Cerebellum (tissue), 4 donors: ENCODE measurements at places on chromosomes 3 and 15. TPM values are rescaled to one million over a fixed set of nuclear protein-coding genes. Genes with fewer than 3 reads are reported as not detected.
A peak's percentile ranks its signal among the peaks of the same experiment; 100 is the strongest.

GRCh38 chr15:69760258-69760845 lies 307.7 kb downstream of the RPLP1 start:
- DNase-seq, result no peak

DNA sequence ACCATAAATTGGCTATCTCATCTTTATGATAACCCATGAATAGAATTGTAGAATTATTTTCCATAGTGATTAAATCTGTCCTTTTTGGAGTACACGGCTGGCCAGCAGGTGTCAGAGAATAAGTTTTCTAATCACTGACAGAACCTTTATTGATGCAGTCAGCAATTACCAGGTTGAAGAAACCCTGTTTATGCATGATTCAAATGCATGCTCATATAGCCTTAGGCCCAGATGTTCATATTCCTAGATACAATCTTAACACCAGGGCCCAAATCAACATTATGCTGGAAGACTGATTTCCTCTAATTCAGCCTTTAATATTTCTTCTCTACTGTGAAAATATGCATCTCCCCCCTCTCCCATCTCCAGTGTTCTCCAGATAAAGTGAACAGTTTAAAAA lies 243.5 kb upstream of the DCBLD2 start:
- DNase-seq, result no peak

DNA sequence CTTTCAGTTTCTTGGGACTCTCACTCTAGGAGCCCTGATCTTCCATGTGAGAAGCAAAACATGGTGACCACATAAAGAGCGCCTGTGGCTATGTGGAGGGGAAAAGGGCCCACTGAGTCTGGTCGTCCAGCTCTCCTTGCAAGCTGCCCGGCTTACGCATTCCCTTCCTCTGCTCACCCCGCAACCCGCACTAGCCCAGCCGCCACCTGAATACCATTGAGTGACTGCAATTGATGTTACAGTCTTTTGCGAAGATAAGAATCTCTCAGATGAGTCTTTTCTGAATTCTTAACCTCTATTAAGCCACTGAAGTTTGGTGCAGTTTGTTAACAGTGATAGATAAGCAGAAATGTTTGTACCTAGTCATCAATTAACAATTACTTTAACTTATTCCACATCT lies 589.0 kb upstream of the DPPA4 start:
- no peak for DNase-seq

GRCh38 chr3:150349314-150350097 lies 58.6 kb upstream of the TSC22D2 start:
- DNase-seq, result peak; percentile 8

GRCh38 chr15:73941044-73941443 lies 14.8 kb downstream of the LOXL1 start:
- no peak for DNase-seq

- DNase-seq, result no peak
Observed at GRCh38 chr15:74259292-74259648, 23.1 kb downstream of the CCDC33 start.

DNA sequence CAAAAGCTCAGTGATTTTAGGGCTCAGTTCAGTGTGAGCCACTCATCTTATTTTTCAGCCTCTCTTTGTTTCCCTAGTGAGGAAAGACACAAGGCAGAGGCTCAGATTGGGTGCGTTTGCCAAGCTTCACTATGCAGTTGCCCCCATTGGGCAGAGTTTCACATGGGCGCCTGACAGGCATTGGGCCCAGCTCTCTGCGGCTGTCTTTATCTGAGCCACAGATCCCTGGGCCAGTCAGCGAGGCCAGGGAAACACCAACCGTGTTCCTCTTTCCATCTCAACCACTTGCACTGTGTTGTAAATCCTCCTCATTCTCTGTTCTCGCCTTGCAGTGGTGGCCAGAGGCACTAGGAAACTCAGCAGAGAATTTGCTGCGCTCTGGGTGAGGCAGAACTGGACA lies 10.8 kb downstream of the ESYT3 start:
- DNase-seq, result no peak

DNA sequence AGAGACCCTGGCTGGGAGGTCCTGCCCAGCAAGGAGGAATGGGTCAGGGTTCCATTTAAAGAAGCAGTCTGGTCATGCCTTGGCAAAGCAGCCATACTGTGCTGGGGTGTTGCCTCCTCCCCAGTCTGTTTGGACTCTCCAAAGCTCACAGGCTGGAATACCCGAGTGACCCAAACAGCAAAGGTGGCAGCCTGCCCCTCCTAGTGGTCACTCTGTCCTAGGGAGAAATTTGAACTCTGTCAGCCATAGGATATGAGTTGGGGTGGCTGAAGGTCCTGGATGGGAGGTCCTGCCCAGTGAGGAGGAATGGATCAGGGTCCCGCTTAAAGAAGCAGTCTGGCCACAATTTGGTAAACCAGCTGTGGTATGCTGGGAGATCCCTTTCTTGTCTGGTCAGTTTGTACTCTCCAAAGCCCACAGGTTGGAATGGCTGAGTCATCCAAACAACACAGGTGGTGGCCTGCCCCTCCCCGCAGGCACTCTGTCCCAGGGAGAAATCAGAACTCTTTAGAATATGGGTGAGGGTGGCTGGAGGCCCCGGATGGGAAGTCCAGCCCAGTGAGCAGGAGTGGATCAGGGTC lies 45.0 kb downstream of the CCR1 start:
- no peak for DNase-seq

DNA sequence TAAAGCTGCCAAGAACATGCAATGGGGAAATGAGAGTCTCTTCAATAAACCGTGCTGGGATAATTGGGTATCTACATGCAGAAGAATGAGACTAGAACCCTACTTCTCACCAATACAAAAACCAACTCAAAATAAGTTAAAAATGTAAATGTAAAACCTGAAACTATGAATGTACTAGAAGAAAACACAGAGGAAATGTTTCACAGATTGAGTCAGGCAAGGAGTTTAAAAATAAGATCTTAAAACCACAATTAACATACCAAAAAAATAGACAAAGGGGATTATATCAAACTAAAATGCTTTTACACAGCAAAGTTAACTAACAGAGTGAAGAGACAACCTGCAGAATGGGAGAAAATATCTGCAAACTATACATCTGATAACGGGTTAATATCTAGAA lies 90.4 kb downstream of the ISL2 start:
- DNase-seq, result no peak

- no peak for DNase-seq
Observed at GRCh38 chr3:100319951-100320350, 14.6 kb upstream of the NIT2 start.

DNA sequence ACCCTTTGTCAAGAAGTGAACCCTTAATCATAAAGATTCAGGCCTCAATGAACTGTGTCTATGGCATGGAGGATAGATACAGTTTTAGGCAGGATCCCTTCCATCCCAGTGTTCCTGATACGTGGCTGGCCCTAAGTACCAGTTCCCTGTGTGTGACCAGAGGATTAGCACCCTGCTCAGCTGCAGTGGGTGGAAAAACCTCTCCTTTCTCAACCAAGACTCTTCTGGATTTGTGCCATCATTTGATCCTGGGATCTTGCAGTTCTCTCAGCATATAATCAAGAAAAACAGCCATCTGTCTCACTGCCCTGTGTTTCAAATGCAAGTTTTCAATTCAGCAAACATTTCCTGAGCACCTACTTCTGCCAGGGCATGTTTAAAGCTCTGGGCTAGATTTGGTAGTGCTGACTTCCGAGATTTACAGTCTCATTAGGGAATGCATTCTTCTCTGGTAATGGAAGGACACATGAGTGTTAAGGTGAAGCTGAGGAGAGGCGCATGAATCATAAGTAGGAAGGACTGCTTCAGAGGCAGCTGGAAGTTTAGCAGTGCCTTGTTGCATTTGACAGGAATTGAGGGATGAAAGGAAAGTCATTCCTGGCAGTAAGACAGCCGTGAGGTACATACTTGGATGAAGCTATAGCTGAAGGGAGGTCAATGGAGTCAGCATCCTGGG lies 388.3 kb downstream of the MFSD1 start:
- DNase-seq, result no peak

GRCh38 chr3:46874430-46874829 lies 3.1 kb upstream of the PTH1R start:
- no peak for DNase-seq

DNA sequence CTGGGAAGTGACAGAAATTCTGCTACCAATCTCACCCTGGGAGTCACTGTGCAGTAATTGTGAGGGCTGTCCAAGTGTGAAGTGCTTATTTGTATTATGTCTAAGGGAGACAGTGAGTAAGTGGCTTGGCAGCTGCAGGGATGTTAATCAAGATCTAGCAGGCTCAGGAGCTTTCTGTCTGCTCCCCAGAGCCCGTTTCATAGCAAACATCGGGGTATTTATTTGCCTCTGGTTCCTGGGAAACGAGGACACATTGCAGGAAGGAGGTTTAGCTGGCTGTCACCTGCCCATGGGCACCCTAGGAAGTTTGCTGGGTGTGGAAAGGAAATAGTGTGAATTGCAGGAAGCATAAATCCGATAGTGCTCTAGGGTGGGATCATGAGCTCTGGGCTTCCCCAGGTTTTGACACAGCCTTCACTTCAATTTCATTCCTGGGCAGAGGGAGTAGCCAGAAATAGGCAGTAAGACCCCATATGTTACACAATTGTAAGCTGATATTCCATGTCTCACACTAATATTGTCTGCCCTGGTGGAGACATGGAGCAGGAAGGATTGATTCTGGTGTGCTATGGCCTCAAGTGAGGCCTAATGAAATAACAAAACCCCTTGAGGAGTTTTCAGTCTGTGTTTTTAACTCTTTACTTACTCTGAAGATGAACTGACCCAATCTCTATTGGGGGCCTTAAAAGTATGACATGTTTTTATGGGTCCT lies 74.1 kb upstream of the MITF start:
- DNase-seq, result no peak

DNA sequence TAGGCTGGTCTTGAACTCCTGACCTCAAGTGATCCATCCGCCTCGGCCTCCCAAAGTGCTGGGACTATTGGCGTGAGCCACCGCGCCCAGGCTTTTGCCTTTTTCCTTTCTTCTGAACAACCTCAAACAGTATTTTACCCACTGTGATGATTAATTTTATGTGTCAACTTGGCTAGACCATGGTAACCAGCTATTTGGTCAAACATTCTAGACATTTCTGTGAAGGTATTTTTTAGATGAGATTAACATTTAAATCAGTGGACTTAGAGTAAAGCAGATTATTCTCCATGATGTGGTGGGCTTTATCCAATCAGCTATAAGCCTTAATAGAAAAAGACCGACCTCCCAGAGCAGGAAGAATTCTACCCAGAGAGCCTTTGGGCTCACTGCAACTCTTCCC lies 6.0 kb downstream of the SPATA12 start:
- no peak for DNase-seq

Gene ADAMTSL3
- total RNA-seq, result 1.4 TPM
